ENCODE measurements at places on chromosomes 16 and 17.

GRCh38 chr16:86398622-86399021, 111.7 kb upstream of the FOXF1 start:
- no peak for DNase-seq

- DNase-seq, result no peak
These were observed 7.5 kb downstream of the DCAKD start for GRCh38 chr17:45043813-45044540.

- DNase-seq, result no peak
These were observed at the start of gene CHP2 for GRCh38 chr16:23754594-23755483. CHP2 (plus strand) TSS chr16:23755026; CDS start chr16:23755050, 24 bp downstream.

GRCh38 chr16:51154271-51155171, 3.5 kb upstream of the SALL1 start:
- DNase-seq, result no peak

DNA sequence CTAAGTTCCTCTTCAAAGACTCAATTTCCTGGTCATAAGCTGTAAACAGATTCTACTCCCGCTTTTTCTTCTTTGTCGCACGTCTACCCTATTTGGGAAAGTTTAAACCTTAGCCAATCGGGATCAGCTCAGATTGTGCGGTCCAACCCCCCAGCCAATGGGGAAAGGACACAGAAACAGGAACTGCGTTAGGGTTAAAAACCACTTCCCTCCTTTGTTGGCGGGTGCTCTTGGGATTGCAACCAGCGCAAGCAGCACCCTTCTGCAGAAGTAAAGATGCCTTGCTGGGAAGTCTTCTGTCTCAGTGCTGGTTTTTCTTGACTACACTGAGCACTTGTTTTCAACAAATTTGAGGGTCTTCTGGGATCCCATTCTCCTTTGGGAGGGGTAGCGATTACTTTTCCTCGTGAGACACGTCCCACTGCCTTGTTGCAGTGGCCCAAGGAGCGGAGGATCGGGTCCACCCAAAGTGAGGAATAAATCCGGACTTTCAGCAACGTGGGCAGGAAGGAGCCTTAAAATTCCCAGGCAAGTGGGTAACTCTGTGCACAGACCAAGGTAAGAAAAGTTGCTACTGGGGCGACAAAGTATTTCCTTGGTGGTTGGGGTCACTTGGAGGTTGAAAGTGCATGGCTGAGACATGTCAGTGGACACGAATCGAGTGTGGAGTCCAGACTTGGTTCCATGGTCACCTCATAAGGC, 1.0 kb upstream of the YPEL3 start:
- DNase-seq, result no peak

GRCh38 chr17:58956997-58957724, 149.5 kb downstream of the TRIM37 start:
- no peak for DNase-seq

GRCh38 chr17:60442271-60443173, 20.2 kb downstream of the CHCT1 start:
- DNase-seq, result peak; percentile 17

- DNase-seq, result no peak
These were observed 6.3 kb upstream of the ECI1 start for GRCh38 chr16:2257726-2258125.

- DNase-seq, result no peak
These were observed 325.8 kb downstream of the CBLN1 start for GRCh38 chr16:48955837-48956236.

DNA sequence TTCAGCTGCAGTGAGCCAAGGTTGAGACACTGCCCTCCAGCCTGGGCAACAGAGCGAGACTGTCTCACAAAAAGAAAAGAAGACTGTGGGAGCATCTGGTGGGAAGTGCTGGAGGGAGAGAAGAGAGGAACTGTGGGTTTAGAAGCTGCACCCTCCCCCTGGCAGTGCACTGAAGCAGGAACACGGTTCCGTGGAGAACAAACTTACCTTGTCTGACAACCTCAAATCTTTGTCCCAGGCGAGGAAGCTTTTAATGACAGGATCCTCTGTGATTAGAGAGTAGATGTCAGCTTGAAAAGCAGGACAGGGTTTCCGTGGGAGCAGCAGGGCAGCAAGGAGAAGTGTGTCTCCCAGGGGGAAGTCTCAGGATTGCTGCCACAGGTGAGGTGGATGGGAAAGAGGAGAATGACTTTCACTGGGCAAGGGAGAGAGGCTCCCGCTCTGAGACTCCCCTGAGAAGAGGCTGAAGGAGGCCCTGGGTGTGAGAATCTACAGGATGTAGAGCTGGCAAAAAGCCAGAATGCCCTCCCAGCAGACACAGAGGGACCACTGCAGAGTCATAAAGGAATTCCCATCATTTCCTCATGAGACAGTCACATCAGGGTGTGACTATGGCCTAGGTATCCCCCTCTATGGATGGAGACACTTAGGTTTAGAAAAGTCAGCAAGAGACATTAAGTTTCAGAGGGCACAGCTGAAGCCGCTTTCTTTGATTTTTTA, 22.9 kb downstream of the PRR11 start:
- DNase-seq, result no peak

DNA sequence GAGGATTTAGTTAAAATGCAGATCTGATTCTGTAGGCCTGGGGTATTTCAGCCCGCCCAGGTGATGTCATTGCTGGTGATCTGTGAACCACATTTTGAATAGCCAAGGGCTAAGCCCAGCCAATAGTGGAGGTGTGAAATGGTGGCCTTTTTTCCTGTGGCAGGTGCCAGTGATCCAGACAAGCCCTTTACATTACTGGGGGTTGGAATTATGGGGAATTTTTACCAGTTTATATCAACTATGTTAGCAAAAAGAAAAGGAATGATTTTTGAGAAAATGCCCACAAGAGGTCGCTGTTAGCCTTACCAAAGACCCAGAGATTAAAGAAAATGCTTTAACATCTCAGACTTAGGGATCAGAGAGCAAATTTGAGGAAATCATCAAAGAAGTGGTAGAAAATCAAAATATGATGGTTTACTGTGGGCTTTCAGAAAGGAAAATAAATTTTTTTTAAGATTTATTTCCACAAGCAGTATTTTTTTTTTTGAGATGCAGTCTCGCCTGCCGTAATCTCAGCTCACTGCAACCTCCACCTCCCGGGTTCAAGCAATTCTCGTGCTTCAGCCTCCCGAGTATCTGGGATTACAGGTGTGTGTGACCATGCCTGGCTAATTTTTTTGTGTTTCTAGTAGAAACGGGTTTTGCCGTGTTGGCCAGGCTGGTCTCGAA, 3.9 kb downstream of the VPS35L start:
- peak; percentile 55 for DNase-seq

GRCh38 chr17:7513850-7514419, 29.8 kb downstream of the POLR2A start:
- no peak for DNase-seq

GRCh38 chr16:84228256-84228838, 11.5 kb downstream of the KCNG4 start:
- peak; percentile 82 for DNase-seq

DNA sequence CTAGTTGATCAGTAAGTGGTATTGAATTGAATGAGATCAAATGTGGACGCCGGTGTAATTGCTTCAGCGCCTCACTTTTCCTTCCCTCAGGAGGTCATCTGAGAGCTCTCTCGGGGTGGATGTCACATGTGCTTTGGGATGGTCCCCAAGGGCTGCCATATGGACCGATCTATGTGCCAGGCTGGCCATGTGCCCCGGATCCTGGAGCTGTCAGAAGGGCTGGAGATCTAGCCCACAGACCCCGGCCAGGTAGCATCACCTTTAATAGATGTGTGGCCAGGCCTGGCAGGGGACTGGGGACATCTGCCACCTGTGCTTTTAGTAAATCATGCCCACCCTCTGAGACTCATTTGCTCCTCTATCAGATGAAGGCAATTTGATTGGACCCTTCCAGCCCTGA, 95.3 kb upstream of the CRHR1 start:
- DNase-seq, result no peak

- no peak for DNase-seq
These were observed 6.3 kb upstream of the CEP131 start for GRCh38 chr17:81228834-81229665.

GRCh38 chr17:57498443-57498842, 242.1 kb downstream of the MSI2 start:
- DNase-seq, result no peak

GRCh38 chr17:36849871-36850348, 87.4 kb upstream of the LHX1 start:
- peak; percentile 80 for DNase-seq

GRCh38 chr17:29623283-29623647, 553 bp upstream of the CORO6 start:
- DNase-seq, result no peak

GRCh38 chr16:5979905-5980550, 882.4 kb upstream of the EEF2KMT start:
- no peak for DNase-seq

DNA sequence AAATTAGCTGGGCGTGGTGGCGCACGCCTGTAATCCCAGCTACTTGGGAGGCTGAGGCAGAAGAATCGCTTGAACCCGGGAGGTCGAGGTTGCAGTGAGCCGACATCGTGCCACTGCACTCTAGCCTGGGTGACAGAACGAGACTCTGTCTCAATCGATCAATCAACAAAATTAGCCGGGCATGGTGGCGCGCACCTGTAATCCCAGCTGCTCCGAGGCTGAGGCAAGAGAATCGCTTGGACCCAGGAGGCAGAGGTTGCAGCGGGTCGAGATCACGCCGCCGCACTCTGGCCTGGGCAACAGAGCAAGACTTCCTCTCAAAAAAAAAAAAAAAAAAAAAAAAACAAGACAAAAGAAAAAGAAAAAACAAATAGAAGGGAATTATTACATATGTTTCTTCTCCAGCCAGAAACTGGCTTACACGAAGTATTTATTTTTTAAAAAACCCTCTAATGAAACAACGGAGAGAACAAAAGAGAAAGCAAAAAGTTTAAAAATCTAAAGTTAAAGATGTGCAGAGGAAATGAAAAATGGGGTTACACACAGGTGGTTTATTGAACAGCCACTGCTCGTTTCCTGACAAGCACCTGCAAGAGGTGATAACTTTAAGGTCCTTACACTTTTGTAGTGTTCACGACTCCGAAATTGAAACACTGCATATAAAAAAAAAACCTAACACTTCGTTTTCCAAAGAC, 1.4 kb downstream of the SYNRG start:
- no peak for DNase-seq

- no peak for DNase-seq
These were observed 8.8 kb downstream of the CDC27 start for GRCh38 chr17:47180337-47180736.

DNA sequence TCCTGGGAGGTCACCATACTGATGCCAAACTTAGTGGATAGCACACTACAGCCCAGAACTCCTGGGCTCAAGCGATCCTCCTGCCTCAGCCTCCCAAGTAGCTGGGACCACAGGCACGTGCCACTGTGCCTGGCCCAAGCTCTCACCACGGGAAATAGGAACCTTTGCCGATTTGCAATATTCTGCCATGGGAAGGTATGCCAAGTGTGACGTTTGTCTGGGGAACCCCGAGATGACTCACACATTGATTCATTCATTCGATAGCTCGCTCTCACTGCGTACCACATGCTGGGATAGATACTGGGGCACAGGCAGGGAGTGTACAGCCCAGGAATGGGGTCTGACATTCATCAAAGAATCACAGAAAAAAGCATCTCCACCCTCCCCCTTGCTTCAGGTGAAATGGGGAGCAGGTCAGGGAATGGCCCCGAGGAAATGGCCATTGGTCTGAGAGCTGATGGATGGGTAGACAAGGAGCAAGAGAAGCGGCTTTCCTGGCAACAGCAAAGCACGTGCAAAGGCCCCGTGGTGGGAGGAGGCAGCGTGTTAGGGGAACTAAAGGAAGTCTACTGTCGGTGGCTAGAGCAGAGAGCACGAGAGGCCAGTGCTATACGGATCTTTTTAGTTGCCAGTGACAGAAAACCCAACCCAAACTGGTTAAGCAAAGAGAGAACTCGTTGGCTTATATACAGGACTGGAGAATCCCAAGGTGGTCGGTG, 44.1 kb downstream of the DNAH17 start:
- no peak for DNase-seq

DNA sequence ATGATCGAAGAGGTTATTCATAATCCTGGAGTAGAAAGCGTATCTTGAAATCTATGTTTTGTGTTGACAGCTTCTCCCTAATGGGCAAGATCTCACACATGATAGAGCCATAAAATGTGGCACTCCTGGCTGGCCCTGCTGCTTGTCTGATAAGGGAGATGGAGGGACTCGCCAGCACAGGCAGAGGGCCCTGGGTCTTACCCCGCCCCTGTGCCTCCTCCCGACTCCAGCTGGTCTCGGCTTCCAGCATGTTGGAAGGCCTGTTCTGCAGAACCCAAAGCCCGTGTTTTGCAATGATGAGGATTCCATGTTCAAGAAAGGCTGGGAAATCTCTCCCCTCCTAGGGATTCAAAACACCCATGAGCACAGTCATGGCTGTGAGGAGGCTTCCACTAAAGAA, 106.7 kb upstream of the SDK2 start:
- no peak for DNase-seq

DNA sequence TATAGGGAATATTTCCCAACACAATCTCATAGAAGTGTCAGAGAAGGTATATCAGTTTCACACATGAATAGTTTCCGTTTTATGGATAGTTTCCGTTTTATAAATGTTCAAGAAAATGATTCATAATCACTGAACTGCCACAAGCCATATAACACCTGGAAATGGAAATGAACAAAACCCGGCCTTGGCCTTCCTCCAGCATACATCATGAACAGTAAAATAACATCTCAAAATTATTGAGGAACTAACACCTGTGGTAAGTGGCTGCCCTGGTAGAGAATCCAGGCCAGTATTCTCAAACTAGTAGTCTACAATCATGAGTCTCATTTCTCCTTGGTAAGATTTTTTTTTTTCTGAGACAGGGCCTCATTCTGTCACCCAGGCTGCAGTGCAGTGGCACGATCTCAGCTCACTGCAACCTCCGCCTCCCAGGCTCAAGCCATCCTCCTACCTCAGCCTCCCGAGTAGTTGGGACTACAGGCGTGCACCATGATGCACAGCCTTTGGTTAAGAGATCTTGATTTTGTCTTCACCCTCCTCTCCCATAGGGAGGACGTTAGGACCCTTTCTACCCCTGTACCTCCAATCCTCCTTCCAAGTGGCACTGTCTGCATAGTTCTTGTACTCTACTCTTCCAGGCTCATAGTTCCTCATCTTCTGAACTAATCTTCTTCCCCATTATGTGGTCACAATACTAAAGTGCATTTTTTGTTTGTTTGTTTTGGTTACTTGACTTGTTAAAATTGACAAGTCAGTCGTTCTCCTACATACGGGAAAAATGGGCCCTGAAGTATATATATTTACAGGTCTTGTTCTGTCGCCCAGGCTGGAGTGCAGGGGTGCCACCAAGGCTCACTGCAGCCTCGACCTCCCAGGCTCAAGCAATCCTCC, 15.0 kb upstream of the RGS9 start:
- no peak for DNase-seq

DNA sequence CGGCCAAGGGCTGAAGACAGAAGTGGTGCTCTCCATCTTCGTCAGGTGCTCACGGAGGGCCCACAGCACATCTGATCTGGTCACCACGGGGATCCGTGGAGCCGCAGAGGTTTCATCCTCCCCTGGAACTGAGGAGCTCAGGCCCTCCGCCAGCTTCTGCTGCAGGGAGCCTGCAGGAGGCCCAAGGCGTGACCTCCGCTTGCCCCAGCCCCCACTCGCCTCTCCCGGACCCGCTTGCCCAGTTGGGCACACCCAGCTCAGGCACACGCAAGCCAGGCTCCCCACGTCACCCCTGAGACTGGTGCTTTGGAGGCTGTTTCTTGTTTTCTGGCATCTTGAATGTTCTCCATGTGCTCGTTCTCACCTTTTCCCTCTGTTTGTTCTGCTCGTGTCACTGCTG, 39.4 kb upstream of the CHMP6 start:
- DNase-seq, result no peak

GRCh38 chr17:31609996-31610910, 218.8 kb downstream of the RAB11FIP4 start:
- DNase-seq, result no peak

GRCh38 chr17:65463242-65463641, 98.2 kb downstream of the AXIN2 start:
- DNase-seq, result no peak

- DNase-seq, result no peak
These were observed 3.9 kb downstream of the TRIM25 start for GRCh38 chr17:56909742-56910508.
